ENCODE measurements at places on chromosomes 16 and 17. TPM values are rescaled to one million over a fixed set of nuclear protein-coding genes. Genes with fewer than 3 reads are reported as not detected.

IL21R gene
- 0.56 TPM for total RNA-seq

GAST gene
- not detected for total RNA-seq

SULT1A1 gene
- 4.7 TPM for total RNA-seq

GOSR1 gene
- 31.4 TPM for total RNA-seq

KRT28 gene
- not detected for total RNA-seq

EVPL gene
- total RNA-seq, result 175 TPM

AGRP gene
- not detected for total RNA-seq

DNA sequence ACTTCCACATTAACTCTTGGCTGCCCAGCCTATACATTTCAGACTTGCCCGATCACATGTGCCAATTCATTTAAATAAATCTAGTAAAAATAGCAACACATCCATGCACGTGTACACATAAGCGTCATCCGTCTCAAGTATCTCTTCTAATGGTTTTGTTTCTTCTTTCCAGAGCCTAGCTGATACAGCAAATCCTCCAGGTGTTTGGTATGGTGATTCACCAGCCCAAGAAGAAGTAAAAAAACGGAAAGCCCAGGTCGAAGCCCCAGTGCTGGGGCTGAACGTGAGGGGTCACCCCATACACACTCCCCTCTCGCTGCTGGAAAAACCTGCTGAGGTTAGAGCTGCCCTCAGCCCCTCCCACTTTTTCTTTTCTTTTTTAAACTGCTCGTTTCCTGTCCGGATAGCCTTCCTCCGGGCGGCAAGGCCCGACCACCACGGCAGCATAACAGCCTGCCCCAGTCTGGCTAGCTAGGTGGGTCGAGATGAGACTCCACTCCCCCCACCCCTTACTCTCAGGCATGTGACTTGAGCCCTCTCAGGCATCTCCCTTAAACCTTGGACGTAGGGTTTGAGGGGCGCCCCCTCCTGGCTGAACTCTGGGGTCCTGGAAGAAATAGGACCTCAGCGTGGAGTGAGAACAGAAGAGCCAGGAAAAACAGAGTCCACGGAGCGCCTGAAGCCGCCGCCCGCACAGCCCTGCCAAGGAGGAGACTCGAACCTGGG lies 13.9 kb upstream of the OR1F1 start:
- peak; percentile 19 for ATAC-seq

DNA sequence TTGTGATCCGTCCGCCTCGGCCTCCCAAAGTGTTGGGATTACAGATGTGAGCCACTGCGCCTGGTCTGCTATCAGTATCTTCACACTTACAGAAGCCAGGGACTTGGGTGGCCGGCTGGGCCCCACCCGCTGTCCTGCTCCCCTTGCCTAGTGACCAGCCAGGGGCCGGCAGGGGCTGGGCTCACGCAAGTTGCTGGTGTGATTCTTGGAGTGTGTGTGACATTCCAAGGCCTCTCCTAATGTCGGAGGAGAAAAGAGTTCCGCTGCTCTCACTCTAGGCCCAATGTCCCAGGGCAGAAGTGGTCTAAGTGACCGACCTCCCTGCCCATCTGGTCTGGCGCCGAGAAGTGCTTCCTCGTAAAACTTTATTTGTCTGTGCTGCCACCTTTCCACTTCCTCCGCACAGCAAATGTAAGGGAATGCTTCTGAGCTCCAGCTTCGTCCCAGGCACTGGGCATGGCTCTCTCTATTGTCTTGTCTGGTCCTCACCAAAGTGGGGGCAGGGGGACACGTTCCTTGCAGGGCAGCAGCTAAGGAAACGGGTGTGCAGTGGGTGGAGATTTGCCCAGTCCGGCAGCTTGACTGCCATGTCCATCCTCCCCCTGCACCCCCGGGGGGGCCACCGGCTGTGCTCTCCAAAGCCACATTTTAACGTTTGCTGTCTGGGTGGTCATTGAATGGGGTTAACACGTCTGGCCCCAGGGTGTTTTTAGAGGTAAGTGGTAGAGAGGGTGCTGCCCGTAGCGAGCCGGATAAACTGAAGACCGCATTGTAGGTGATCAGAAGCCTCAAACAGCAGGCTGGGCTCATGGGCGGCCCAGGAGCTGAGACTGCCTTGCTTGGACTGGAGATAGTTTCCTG lies 7.8 kb upstream of the GSE1 start:
- ATAC-seq, result no peak

DNA sequence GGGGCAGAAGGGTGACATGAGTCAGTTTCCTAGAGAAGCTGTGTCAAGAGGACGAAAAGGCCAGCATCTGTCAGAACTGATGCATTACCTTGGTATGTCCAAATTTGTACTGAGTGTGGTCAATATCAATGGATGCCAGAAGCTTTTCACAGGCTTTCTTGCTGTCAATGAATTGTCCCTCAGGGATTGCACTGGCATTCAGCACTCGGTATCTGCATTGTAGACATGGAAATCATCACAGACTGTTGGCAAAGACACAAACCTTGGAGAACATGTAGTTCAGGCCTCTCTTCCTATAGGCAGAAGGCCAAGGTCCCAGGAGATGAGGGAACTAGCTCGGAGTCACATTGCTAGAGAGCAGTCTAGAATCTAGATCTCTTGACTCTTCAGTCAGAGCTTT lies 16.6 kb downstream of the MYH3 start:
- no peak for ATAC-seq

DNA sequence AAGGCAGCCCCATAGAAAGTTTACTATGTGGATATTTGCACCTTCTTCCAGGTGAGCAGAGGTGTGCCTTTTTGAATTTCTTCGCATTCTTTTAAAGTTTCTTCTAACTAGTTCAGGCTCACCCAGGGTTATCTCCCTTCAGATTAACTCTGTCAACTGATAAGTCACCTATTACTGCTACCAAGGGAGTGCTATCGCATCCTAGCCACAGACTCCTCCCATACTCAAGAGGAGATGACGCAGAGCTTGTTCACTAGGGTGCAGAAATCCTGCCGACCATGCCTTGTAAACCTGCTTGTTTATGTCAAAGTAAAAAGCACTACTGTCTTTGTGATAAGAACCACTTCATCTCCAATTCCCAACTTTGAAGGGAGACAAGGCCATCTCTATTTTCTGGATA lies 390.1 kb downstream of the RBFOX1 start:
- no peak for ATAC-seq

- ATAC-seq, result no peak
Observed at GRCh38 chr16:27406511-27407128, 4.6 kb downstream of the IL21R start.

DNA sequence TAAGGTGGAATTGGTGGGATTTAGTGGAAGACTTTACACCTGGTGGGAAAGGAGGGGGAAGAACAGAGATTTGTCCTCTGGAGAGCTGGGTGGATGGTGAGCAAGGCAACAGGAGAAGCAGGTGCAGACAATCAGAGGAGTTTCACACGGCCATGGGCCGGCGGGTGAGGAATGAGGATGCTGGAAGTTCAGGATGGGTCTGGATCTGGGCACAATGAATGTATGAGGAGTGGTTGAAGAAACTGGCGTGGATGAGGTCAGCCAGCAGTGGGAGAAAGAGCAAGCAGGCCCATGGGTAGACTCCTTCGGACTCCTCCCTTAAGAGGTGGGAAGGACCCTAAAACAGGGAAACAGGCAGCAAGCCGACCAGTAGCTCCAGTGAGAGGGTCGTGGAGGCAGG lies 10.1 kb upstream of the MNT start:
- ATAC-seq, result no peak

- peak; percentile 64 for ATAC-seq
Observed at GRCh38 chr17:46782250-46782953, 36.1 kb downstream of the WNT3 start.
